BJ (cell line): ENCODE measurements at places on chromosomes 13 and 19. TPM values are rescaled to one million over a fixed set of nuclear protein-coding genes. Genes with fewer than 3 reads are reported as not detected.

Gene POSTN
- polyA plus RNA-seq = 235 and 341 TPM in 2 replicates

Gene CFAP97D2
- polyA plus RNA-seq = not detected in 2 replicates

Gene CGB1
- polyA plus RNA-seq = not detected in 2 replicates

Gene SULT2A1
- polyA plus RNA-seq = not detected in 2 replicates

Gene CEBPG
- polyA plus RNA-seq = 16.0 and 29.4 TPM in 2 replicates

DNA sequence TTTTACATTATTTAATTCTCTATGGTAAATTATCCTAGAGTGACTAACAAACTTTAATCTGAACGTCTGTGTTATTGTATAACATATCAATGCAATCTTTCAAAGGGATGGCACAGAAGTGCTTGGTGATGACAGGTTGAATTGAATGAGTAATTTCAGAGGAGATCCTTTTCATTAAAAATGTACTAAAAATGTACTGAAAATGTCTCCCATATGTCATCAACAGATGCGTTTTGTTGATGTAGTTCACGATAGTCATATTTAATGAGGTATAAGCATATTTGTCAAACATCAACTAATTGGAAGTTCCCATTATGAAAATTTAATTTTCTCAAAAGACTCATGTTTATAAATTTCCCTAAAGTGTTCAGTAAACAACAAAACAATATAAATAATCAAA is 1434.7 kb upstream of the PCDH20 start:
- no peak for DNase-seq

DNA sequence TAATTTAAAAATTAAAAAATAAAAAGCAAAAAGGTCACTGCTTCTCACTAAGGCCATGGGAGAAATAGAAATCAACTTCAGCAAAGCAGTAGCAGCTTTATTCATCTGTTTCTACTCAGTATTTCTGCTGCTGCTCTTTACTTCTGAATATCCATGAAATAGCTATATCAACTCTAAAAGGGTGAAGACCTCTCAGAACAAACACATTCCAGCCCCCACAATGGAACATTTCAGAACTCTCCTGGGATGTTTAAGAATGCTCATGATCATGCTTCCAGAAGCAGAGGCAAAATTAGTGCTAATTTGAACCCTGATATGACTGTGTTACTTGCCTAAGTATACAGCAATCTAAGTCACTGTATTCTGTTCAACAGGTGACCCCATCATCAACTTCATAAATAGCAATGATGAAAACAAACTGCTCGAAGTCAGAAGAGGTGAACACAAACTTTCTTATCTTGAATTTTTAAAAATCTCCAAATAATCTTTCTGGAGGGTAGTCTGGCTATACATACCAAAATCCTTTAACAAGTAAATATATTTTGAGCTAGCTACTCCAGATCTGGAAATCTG is 29.6 kb upstream of the DOCK9 start:
- DNase-seq = no peak

- DNase-seq = no peak
These were observed 179.5 kb downstream of the GGACT start for GRCh38 chr13:100409132-100409531.

GRCh38 chr13:42048684-42049453 is 421 bp downstream of the DGKH start:
- DNase-seq = no peak

DNA sequence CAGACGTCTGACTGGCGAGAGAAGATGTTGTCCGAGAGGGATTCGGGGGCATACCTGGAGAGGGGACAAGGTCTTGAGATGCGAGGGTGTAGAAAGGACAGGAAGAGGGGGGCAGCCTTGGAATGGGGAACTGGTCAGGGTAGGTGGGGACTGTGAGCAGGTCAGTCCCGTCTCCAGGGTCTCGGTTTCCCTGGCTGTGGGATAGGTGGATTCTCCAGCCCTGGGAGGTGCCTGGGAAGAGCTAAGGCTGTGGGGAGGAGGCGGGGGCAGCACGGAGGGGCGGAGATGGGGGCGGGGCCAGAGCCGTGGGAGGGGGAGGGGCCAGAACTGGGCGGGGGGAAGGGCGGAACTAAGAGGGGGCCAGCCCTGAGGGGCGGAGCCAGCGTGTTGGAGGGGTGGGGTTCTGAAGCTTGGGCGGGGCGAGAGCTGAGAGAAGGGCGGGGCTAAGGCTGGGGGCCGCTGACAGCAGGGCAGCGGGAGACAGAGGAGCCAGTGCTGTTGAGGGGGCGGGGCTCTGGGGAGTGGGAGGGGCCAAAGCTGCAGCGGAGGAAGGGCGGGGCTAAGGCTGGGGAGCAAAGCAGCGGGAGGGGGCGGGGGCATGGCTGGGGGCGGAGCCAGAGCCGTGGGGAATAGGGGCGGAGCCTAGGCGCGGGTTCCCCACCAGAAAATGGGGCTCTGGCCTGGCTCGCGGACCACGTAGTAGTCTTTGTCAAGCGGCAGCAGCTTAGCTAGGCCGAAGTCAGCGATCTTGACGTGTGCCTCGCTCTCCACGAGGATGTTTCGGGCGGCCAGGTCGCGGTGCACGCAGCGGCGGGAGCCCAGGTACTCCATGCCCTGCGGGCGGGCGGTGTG is 9.5 kb upstream of the INSL3 start:
- DNase-seq = no peak

GRCh38 chr13:30675717-30676116 is 58.0 kb downstream of the USPL1 start:
- DNase-seq = no peak

GRCh38 chr19:46776927-46777911 is 11.2 kb downstream of the SLC1A5 start:
- DNase-seq = no peak

DNA sequence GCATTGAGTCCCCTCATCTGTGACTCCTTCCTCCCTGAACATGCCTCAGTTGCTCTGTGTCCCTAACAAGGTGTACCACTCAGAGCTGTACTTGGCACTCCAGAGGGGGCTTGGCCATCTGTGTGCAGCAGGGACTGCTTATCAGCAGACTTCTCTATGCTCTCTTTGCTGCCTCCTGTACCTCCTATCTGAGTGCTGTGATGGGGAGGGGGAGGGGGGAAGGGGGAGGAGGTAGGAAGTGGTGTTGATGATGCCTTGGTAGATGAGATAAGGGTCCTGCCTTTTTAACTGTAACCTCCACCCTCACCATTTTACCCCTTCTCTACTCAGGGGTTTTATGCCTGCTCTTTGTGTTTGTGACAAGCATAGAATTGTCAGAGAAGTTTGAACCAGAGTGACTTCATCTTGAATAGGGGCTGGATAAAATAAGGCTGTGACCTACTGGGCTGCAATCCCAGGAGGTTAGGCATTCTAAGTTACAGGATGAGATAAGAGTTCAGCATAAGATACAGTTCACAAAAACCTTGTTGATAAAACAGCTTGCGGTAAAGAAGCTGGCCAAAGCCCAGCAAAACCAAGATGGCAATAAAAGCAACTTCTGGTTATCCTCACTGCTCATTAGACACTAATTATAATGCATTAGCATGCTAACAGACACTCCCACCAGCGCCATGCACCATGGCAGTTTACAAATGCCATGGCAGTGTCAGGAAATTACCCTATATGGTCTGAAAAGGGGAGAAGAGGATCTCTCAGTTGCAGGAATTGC is 13.2 kb downstream of the PCDH8 start:
- no peak for DNase-seq

DNA sequence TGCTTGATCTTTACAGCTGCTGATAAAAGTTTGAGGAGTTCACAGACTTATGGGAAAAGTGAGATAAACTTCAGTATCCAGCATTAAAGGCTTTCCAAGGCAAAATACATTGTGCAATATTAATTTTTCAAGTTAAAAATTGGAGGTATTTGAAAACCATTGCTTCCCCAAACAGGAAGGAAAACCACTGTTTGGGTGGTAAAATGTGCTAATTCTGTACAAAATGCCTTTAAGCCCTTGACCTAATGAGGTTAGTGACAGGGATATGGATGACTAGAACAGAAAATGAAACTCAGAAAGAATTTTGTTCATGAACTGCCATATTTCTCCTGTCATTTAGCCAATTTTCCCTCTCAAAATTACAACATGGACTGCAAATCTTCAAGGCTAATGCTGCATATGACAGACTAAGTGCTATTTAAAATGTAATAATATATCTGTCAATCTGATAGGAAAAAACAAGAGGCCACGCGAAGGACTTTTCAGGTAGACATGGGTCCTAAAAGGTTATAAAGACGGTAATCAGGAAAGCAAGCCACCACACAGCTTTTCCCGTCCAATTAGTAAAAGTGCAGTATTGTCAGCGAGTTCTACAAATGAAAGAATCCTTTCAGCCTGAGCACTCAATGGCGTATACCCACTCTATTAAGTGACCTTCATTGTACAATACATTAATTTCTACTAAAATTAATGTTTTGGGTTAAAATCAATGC is 212.8 kb downstream of the ENOX1 start:
- no peak for DNase-seq

DNA sequence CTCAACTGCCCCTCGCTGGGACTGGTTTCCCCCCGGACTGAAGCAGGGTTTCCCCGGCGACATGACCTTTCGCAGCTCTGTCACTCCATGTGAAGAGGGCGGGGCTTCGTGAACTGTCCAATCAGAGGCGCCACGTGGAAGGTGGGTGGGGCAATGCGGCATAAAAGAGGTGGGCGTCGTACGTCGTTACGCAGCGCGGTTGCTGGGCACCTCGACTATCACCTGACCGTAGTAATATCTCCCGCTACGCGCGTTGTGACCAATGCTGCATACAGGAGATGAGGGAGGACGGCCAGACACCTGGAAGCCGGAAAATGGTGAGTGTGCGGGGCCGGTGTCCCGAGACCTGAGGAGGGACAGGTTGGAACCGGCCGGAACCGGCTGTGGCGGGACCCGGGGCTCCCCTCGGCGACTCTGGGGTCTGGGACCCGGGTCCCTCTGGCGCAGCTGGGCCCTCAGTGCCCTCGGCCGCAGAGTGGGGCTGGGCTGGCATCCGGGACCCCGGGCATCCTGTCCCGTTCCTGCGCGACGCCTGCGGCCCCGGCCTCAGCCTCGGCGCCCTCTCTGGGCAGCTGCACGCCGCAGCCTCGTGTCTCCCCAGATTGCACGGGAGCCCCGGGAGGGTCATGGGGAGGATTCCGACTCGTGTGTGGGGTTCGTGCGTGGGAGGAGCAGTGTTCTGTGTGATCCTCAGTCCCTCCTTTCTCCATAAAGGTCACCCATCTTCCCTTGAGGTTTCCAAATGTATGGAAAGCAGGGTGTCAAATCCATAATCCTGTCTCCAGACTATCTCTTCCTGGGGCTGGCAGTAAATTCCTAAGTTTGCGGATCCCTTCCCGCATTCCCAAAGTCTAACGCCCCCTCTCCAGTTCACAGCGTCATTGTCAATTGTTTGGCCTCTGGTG is 32.2 kb downstream of the ZNF136 start:
- no peak for DNase-seq

DNA sequence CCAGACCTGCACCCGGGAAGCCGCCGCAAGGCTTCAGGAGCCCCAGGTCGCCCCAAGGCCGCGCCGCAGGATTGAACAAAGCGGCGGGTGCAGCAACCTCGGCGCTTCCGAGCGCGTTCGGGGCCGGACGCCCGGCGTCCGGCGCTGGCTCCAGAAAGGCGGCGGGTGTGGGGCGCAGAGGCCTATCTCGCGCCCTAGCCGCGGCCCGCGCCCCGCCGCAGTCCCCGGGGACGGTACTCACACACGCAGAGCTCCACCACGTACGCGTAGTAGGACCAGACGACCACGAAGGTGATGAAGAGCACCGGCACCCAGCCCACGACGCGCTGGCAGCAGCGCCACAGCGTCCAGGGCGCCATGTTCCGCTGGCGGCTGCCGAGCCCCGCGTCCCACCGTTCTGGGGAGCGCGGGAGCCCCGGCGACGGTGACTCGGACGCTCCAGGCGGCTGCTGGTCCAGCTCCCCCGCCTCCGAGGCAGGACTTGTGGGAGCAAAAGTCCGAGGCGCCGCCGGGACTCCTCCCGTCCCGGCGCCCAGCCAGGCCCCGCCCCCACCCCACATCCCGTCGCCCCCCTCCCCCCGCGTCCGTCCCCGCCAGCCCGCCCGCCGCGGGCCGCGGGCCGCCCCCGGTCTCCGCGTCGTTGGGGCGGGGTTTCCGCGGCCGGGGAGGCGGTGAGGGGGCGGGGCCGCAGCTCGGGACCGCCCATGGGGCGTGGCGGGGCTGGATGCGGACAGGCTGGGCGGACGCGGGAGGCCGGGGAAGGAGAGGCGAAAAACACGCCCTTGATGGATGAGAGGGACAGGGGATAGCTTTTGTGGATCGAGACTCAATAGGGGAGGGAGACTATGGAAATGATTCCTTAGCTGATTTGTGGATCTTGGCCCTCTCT is at the start of gene ZDHHC20:
ZDHHC20 (minus strand) TSS at position 491 of the 889 bp plus-strand sequence; CDS start at position 359, 132 bp downstream.
- DNase-seq = no peak

DNA sequence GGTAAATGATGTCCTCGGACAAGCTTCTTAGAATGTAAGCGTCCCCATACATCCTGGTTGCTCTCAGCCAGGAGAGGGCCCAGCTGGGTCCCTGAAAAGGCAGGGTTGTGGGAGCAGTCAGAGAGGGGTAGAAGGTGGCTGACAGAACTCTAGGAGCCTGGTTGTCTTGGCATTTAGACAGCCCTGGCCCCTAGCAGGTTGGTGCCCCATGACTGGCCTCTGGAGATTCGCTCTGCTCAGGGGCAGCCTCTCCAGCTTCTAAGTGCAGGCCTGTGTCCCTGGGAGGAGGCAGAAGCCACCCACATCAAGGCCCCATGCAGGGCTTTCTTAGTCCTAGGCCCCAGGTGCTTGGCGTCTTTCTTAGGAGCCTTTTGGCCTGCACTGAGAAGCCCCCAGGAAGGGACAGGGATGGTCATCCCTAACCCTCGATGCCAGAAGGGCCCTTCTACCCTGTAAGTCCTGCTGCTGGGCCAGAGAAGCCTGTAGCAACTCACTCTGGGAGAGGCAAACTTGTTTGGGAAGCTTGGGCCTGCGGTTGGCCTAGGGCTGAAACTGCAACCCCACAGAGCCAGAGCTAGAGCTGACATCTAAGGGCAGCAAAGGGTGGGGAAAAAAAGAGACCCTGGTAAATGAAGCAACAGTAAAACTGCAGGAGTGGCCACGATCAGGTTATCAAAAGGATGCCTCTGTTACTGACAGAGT is 2.8 kb upstream of the CDX2 start:
- no peak for DNase-seq
